NCI-H524 (cell line): ENCODE measurements at places on chromosomes 2 and 18.
A peak's percentile ranks its signal among the peaks of the same experiment; 100 is the strongest.

DNA sequence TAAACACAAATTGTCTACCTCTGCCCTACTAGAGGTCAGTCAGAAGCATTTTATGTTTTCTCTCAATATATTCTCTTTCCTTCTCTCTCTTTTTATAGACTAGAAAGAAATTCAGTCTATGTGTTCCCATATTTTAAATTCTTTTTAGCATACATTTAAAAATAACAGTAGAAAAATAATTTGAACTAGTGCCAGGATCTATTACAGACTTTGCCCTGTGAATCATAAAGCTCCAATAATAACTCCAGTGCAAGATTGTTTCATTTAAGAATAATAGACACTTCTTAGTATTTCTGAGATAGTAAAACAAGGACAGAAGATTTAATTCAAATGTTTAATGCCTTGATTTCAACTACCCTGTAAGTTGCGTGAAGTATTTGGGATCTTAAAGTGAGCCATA, 60.1 kb downstream of the ITGB6 start:
- DNase-seq: no peak

DNA sequence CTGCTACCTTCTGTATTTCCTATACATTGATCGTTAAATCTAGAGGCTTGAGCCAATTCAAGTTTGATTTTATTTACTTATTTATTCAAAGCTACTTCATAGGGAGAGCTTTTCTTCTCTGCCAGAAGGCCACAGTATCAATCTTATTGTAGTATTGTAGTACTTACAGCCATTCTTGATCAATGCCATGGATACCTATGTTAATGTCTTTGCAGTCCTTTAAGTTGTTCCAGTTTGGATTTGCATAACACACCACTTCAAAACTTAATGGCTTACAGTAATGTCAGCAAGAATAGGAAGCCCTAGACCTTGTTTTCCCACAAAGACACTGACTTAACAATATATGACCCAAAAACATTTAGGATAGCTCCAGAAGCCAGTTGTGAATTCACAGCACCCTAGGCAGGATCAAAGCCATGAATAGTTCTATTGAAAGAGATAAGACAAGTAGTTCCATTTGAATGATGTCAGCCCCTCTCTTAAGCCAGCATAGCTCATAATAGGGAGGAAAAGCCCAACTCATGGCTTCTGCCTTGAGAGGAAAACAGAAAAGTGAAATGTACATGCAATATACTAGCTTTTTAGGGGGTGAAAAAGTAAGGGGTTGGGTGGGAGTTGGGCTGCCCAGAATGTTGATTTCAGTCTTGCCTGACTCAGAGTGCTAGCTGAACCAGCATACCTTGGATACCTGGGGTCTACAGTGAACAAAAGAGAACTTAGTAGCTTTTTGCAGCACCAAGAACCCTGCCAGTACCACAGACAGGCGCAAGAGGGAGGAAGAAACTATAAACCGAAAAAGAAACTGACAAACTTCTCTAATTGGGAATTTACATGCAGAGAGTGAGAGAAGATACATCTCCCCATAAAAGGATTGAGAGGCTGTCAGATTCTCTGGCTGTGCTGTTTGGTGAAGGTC, 101.4 kb downstream of the CAMKMT start:
- DNase-seq: no peak

GRCh38 chr18:7116792-7117389, 706 bp downstream of the LAMA1 start:
- DNase-seq: peak; percentile 39

GRCh38 chr2:23414871-23415270, 29.9 kb downstream of the KLHL29 start:
- DNase-seq: no peak

DNA sequence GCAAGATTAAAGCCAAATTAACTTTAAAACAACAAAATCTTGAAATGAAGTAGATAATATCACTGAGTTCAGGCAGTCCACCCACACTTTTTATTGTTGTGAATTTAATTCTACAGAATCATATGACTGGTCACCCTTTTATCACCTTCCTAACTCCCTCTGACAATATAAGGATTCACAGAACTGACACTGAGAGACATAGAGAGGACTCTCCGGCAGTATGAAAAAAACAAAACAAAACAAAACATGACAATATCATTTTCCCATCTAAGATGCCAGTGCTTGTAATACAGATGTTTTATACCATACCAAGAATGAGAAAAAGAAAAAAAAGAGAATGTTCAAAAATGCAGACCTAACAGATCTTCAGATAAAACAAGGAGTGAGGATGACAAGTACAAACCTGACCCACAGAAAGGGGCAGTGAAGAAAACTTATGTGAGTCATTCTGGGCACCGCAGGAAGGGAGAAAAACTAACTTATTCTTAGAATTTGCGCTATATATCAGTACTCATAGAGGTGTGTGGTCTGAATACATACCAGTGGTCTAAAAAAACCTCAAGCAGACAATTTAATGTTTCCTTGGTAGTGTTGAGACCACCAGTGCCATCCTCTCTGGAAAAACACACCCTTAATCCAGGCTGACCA, 136.6 kb downstream of the ZAP70 start:
- DNase-seq: no peak

- no peak for DNase-seq
Observed at GRCh38 chr2:241190291-241190981, 2.0 kb downstream of the ANO7 start.

DNA sequence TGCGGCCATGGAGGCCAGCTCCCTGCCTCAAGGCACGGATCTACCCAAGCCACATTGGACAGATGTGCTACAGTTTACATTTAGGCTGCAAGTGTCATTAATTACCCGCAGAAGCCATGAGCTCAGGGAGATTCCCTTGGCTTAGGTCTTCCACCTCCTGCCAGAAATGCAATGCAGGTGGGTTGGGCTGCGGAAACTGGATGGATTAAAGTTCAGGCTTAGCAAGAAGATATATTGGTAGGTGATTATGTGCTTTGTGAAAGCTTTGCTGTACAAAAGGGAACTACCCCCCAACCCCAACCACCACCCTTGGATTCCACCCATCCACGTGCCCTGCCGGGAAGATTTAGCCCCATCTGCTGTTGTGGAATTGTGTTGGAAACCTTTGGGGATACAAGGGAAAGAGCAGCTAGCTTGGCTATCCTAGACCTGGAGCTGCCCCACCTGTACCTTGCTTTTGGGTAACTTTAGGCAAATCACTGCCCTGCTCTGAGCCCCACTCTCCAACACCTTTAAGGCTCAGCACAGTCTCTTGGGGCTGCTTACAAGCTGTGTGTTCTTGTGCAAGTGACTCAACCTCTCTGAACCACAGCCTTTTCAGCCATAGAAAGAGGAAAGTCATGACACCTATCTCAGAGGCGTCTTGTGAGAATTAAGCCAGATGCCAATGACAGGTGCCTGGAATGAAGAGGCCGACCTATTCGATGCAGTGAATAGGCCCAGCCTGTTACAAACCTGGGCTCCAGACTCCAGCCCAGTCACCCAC, 141.6 kb upstream of the GLI2 start:
- DNase-seq: peak; percentile 79

- no peak for DNase-seq
Observed at GRCh38 chr2:149188291-149188690, 142.1 kb upstream of the LYPD6 start.
